ENCODE measurements at places on chromosomes 3 and 15.

DNA sequence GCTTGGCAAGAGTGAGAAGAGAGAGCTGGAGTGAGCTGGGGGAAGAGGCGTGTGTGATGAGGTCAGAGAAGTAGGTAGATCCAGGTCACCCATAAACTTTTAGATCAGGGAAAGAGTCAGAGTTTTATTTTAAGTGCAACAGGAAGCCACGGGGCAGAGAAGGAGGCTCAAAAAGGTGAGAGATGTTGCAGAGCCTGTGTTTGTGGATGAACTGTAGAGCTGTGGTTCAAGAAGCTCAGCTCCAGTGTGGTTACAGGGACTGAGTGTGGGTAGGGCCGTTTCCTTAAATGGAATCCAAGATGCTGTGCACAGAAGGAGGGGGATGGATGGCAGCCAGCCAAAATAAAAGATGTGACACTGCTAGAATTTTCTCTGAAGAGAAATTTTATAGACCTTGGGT, 337.2 kb downstream of the SATB1 start:
- H3K27ac ChIP-seq: no peak overlapping the region
- peaks cover 19% of the 10 kb centered on the region for H3K27me3 ChIP-seq
- no peak for DNase-seq
- no peak overlapping the region for H3K4me3 ChIP-seq
- no peaks in the 10 kb centered on the region for H3K36me3 ChIP-seq

DNA sequence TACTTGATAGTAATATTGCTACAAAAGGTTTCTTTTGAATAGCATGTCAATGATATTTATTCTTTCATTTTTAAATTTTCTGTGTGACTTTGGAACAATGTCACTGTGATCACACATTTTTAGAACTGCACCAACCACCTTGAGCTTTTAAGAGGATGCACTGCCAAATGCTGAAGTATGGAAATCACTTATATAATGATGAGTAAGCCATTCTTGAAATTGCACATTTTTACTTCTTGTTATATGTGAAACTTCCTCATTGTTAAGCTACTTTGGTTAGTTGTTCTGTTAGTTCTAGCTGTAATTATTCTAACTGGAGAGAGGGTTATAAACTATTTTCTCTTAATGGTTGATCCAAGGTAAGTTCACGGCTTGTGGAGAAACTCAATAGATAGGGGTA, 547.5 kb downstream of the ZIC1 start:
- no peak overlapping the region for H3K27ac ChIP-seq
- no peak overlapping the region for H3K4me3 ChIP-seq
- H3K36me3 ChIP-seq: no peaks in the 10 kb centered on the region

GRCh38 chr15:48828906-48829305, 18.0 kb upstream of the CEP152 start:
- H3K4me1 ChIP-seq: no peaks in the 10 kb centered on the region
- no peak overlapping the region for H3K4me3 ChIP-seq
- H3K27ac ChIP-seq: no peak overlapping the region
- DNase-seq: no peak
- H3K27me3 ChIP-seq: peaks cover 19% of the 10 kb centered on the region
- H3K36me3 ChIP-seq: no peaks in the 10 kb centered on the region

GRCh38 chr15:48924528-48925393, 39.0 kb downstream of the SHC4 start:
- H3K27ac ChIP-seq: no peak overlapping the region
- no peak overlapping the region for H3K4me3 ChIP-seq
- H3K36me3 ChIP-seq: peaks cover 10% of the 10 kb centered on the region

DNA sequence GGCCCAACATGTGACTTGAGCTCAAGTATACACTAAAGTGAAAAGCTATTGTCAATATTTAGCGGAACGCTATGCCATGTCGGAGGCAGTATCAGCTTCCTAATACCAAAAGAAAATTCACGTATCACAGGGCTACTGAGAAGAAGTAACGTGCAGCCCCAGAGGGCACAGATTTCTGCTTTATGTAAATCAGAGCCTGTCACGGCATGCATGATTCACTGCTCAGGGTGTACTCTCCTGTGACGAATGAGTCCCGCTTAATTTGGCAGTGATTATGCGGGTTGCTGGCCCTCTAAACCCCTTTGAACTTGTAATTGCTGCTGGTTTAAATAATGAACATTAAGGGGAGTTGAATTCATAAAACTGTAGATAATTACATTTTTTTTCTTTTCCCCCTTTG, 85.3 kb downstream of the MEIS2 start:
- no peak overlapping the region for H3K27ac ChIP-seq
- DNase-seq: no peak
- H3K4me1 ChIP-seq: no peaks in the 10 kb centered on the region
- no peaks in the 10 kb centered on the region for H3K36me3 ChIP-seq
- no peaks in the 10 kb centered on the region for H3K27me3 ChIP-seq
- no peak overlapping the region for H3K4me3 ChIP-seq

- H3K27ac ChIP-seq: no peak overlapping the region
- H3K4me1 ChIP-seq: no peaks in the 10 kb centered on the region
- peaks cover 34% of the 10 kb centered on the region for H3K27me3 ChIP-seq
- no peaks in the 10 kb centered on the region for H3K36me3 ChIP-seq
- DNase-seq: no peak
These were observed 94.7 kb downstream of the RAB11A start for GRCh38 chr15:65963911-65964482.

GRCh38 chr15:99957642-99958013, 224.4 kb upstream of the LYSMD4 start:
- H3K27me3 ChIP-seq: peaks cover 11% of the 10 kb centered on the region
- no peaks in the 10 kb centered on the region for H3K36me3 ChIP-seq
- DNase-seq: no peak
- no peaks in the 10 kb centered on the region for H3K4me1 ChIP-seq

DNA sequence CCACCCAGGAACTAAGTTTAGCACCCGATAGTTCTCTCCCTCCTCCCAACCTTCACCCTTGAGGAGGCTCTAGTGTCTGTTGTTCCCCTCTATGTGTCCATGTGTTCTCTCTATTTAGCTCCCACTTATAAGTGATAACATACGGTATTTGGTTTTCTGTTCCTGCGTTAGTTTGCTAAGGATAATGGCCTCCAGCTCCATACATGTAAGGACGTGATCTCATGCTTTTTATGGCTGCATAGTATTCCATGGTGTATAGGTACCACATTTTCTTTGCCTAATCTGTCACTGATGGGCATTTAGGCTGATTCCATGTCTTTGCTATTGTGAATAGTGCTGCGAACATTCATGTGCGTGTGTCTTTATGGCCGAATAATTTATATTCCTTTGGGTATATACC, 66.9 kb upstream of the TRA2B start:
- H3K4me3 ChIP-seq: no peak overlapping the region
- peaks cover 26% of the 10 kb centered on the region for H3K27me3 ChIP-seq
- no peaks in the 10 kb centered on the region for H3K36me3 ChIP-seq
- DNase-seq: no peak

GRCh38 chr3:114714237-114714636, 420.4 kb downstream of the TIGIT start:
- H3K36me3 ChIP-seq: no peaks in the 10 kb centered on the region
- H3K27me3 ChIP-seq: no peaks in the 10 kb centered on the region
- no peak overlapping the region for H3K4me3 ChIP-seq
- H3K4me1 ChIP-seq: peaks cover 1% of the 10 kb centered on the region
- H3K27ac ChIP-seq: no peak overlapping the region
- no peak for DNase-seq

GRCh38 chr3:188491276-188491687, 337.3 kb downstream of the LPP start:
- H3K4me1 ChIP-seq: no peaks in the 10 kb centered on the region
- H3K27me3 ChIP-seq: no peaks in the 10 kb centered on the region
- H3K27ac ChIP-seq: no peak overlapping the region
- peaks cover 25% of the 10 kb centered on the region for H3K36me3 ChIP-seq
- DNase-seq: no peak
- H3K4me3 ChIP-seq: no peak overlapping the region

DNA sequence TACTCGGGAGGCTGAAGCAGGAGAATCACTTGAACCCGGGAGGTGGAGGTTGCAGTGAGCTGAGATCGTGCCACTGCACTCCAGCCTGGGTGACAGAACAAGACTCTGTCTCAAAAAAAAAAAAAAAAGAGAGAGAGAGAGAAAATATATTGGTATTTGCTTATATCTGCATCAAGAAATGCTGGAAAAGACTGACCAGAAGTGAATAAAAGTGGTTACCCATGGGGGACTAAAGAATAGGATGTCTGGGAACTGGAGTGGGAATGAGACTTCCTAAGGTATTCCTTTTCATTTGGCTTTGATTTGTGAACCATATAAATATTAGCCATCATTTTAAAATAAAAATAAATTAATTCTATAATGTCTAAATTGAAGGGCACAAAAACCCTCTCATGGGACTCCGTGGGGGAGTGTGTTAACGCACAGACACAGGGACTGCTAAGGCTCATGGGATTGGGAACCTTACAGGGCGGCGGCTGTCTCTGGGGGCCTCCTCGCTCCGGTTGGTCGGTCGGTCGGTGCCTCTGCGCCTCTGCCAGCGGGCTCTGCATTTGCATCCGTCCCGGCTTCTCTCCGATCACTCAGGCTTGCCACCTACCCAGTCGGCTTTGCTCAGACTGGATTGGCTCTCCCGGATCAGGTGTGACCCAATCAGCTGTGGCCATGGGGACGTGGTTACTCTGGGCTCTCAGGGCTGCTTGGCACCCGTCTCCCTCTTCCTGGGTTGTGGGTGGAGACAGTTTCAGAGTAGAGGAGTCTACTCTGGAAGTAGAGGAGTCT, 12.7 kb upstream of the TSPAN3 start:
- no peaks in the 10 kb centered on the region for H3K36me3 ChIP-seq
- H3K4me1 ChIP-seq: peaks cover 28% of the 10 kb centered on the region
- DNase-seq: peak; percentile 61
- peak overlapping the region; percentile 21 for H3K4me3 ChIP-seq
- no peaks in the 10 kb centered on the region for H3K27me3 ChIP-seq

Measured in activated CD4-positive, alpha-beta memory T cell treated with anti-CD3 and anti-CD28 coated beads, Interleukin-2, amount 10 ng/mL, durations not matched to agents 7 days and 5 days (primary cell).